ENCODE measurements at places on chromosomes 2 and 18.

GRCh38 chr2:120543899-120544298 lies 191.8 kb upstream of the GLI2 start:
- DNase-seq, result no peak

- DNase-seq, result no peak
These were observed 289.6 kb downstream of the CYP26B1 start for GRCh38 chr2:71858071-71858470.

DNA sequence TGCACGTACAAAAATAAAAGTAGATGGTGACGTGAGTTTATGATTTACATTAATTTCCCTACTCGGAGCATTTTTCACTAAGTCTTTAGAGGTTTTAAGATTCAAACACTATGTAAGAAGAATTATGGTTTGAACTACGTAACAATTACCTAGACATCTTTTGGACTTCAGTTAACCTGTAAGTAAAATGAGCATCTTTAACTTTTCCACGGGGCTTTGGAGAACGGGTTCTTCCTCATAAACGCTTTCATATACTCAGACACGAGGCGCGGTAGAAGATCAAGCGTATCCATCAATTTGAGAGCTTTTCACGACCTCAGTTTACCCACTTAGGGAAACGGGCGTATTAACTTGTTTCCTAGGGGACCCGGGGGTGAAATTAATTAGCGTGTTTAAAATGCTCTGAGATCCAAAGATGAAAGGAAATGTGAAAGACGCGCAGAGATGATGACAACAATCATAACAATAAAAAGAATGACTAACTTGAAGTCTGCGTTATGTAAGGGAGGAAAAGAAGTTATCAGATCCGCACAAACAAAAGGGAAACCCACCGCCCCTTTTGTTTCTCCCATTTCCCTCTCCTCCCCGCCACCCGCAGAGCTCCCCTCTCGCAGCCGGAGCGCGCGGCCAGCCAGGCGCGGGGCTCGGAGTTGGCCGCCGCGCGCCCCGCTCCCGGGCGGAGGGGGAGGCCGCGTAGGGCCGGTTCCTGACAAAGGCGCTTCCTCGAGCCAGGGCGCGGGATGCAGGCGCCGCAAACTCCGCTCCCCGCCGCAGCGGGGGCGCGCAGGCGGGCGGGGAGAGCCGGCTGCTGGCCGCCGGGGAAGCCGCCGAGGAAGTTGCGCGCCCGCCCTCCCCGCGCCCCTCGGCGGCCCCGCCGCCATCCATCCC lies 807 bp downstream of the PELI1 start:
- DNase-seq, result peak; percentile 10

DNA sequence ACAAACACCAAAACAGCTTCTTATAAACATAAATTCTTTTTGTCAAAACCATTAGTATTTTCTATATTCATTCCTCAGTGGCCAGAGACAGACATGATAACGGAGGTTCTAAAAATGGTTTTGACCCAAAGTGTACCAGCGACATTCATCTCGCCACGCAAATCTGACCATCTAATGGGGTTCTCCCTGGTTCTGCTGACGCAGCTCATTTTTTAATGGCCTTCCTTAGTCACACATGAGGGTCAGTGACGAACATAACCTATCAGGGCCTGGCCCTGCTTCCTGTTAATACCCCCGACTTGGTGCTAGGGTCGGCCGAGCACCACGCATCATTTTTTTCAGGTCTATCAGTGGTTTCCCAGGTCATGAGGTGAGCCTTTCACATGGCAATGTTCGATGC lies 45.9 kb upstream of the ARL4C start:
- no peak for DNase-seq

- no peak for DNase-seq
These were observed 31.1 kb downstream of the DRC1 start for GRCh38 chr2:26432859-26433258.

DNA sequence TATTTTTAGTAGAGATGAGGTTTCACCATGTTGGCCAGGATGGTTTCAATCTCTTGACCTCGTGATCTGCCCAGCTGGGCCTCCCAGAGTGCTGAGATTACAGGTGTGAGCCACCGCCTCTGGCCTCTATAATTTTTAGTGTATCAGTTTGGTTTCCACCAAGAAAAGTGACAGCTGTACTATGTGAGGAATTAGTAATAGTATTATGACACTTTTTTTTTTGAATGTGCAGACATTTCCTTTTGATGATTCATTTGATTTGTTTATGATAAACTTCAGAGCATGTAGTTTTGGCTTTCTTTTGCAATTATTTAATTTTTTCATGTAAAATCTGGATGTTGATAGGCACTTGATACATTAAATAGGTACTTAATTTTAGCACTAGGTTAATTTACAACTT lies 61.5 kb downstream of the PTPN4 start:
- DNase-seq, result no peak

DNA sequence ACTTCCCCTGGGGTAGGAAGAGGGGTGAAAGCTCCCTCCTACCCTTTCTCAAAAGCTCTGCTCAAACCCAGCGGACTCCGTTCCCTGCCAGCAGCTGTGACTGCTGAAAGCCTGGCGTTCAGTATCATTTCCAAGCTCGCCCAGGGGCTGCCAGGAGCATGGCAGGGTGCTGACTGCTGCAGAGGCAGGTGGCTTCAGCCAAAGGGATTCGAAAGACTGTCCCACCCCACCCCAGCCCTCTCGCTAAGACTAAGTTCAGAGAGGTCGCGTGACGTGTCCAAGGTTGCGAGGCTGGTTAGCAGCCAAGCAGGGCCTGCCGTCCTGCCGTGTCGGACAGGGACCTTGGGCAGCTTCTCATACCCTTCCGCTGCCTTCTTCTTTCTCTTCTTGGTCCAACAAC lies 72.3 kb upstream of the RAB12 start:
- no peak for DNase-seq

DNA sequence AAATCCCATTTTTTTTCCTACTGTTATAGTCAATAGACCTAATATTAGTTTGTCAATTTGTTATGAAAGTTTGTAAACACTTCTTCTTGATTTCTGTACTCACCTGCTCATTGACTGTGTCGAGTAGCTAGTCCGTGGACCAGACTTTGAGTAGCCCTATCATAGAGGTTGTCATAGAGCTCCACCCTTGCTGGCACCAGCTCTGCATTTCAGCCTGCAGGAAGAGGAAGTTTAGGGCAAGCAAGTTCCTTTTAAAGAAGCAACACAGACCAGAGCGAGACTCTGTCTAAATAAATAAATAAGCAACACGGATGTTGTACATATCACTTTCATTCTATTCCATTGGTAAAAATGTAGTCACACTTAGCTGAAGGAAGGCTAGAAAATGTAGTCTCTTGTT lies 74.0 kb downstream of the MCFD2 start:
- DNase-seq, result no peak
